ENCODE measurements at places on chromosomes 2 and 18.
A peak's percentile ranks its signal among the peaks of the same experiment; 100 is the strongest.

DNA sequence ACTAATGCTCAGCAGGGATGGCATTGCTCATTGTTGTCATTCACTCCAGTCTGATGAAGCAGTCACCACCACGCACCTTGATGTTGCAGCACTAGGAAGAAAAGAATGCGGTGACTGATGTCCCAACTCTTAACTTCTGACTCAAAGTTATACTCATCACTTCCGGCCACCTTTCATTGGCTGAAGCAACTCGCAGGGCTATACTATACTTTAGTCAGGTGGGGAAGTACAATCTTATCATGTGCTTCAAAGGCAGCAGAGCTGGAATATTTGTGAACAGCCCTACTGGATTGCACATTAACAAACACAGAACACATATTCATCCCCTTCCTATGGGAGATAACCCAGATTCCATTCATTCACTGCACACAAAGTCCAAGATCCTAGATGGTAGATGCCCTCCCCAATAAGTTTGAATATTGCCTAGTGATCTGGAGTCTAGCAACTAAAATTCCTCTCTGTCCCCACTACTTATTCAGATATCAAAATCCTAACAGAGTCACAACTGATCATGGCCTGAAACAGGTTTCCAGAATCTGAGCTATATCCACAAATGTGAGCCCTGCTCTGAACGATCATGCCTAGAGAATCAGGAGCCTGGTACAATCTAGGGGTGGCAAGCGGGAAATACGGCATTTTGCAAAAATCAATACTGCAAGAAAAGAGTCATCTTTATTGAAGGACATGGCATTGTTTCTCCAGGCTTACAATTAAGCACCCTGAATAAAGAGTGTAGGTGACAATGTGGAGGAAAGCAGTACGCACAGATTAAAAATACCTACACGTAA lies 3.4 kb upstream of the SPATS2L start:
- DNase-seq = peak; percentile 66

DNA sequence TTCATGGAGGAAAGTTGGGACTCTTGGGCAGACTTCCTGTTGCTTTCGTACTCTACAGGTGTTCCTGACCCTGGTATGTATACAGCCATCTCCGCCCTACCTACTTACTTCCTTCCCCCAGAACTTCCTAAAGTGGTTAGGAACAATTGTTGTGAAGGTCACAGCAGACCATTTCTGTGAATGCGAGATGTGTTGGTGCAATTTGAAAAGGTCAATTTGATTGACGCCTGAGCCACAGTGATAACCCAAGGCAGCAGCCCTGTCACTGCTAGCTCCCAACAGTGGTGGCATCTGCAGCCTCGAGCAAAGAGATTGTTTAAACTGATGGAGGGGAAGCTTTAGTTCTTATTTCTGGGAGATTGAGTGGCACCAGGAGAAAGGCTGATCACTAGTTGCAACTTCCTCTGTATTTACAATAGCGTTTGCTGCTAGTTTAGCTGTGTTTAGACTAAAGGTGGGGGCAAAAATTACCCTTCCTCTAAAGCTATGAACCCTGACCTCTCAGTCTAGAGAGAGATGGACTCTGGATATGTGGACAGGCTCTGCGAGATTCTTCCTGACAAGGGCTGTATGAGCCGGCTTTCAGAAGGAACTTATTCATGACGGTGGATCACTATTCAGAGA lies 78.3 kb upstream of the MAP4K3 start:
- DNase-seq = no peak

GRCh38 chr18:65936678-65937077 lies 185.9 kb downstream of the CDH7 start:
- no peak for DNase-seq

DNA sequence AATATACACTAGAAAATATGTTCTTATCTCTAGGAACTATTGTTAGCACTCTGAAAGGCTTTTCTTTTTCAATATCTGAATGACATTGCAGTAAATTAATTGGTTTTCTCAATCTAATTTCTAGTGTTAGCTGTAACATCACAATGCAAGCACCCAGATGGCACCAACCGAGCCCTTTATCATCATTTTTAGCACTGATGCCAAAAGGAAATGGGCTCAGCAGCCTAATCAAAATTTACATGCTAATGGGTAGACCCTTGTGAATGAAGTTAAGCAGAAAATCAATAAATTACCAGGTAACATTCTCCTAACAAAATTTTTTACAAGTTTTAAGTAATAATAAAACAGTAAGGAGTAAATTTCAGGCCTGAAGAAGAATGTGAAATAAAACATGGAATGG lies 53.5 kb upstream of the PGAP1 start:
- DNase-seq = no peak

GRCh38 chr2:23992931-23993330 lies 17.0 kb upstream of the MFSD2B start:
- no peak for DNase-seq

- DNase-seq = no peak
Observed at GRCh38 chr2:218983263-218983933, 1.6 kb downstream of the FEV start.

GRCh38 chr2:652881-653480 lies 24.2 kb downstream of the TMEM18 start:
- DNase-seq = no peak

- peak; percentile 47 for DNase-seq
Observed at GRCh38 chr2:71453404-71454220, at the start of gene DYSF. Gene DYSF, plus strand, starts transcription at chr2:71453561.

DNA sequence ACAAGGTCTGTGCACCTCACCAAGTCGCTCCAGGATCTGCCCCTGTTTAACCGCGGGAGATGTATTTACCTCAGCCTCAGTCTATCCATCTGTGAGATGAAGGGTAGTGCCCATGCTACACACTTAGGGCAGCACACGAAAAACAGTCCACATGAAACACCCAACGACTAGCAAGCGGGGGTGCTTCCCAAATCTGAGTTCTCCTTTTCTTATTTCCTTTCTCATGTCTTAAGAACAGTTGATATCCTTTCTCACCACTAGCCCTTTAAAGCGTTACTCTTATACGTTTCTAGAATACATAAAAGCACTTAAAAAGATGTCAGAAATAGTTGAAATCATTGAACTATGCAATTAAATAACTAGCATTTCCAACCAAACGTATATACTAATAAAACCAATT lies 207.3 kb upstream of the PXDN start:
- no peak for DNase-seq

Data from fibroblast of pulmonary artery (primary cell).